Amygdala (tissue), 56 donors: ENCODE measurements at places on chromosomes 5 and 9.

DNA sequence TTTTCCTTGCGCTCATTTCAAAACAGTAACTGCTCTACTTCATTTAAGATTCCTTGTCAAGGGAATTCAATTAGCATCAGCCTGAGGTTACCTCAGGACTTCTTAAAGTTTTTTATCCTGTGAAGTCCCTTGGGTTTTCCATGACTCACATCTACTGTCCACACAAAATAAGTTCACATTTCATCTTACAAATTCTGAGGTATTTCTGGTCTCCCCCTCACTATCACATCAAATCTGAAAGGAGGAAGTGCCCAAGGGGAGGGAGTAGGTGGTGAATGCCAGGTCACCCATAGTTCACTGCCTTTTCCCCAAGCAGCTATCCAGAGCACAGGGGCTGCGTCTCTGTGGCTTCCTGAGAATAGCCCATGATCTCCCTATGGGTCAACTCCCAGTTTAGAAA, 227.1 kb upstream of the NREP start:
- no peak for DNase-seq

- DNase-seq: no peak
Observed at GRCh38 chr9:127977009-127977883, 3.5 kb downstream of the EEIG1 start.

GRCh38 chr5:16617274-16617968, 624 bp upstream of the RETREG1 start:
- DNase-seq: no peak

- DNase-seq: no peak
Observed at GRCh38 chr5:179451114-179451827, 99.1 kb upstream of the RUFY1 start.

DNA sequence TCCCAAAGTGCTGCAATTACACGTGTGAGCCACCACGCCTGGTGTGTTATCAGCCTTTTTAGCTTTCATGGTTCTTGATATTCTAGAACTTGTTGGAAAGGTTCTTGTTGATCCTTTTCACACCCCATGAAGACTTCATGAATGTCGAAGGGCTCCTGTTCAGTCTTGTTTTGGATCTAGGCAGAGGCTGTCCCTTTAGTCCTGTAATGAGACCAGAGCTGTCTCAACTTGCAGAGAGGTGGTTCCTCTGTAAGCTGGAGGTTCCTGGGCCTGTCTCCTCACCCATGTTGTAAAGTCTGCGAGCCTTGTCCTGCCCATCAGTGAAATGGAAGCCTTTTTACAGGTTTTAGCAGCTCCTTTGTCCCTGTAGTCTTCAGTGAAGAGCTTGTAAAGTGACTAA, 38.2 kb downstream of the PRRC2B start:
- DNase-seq: no peak
